ENCODE measurements at places on chromosomes 1 and 21.

DNA sequence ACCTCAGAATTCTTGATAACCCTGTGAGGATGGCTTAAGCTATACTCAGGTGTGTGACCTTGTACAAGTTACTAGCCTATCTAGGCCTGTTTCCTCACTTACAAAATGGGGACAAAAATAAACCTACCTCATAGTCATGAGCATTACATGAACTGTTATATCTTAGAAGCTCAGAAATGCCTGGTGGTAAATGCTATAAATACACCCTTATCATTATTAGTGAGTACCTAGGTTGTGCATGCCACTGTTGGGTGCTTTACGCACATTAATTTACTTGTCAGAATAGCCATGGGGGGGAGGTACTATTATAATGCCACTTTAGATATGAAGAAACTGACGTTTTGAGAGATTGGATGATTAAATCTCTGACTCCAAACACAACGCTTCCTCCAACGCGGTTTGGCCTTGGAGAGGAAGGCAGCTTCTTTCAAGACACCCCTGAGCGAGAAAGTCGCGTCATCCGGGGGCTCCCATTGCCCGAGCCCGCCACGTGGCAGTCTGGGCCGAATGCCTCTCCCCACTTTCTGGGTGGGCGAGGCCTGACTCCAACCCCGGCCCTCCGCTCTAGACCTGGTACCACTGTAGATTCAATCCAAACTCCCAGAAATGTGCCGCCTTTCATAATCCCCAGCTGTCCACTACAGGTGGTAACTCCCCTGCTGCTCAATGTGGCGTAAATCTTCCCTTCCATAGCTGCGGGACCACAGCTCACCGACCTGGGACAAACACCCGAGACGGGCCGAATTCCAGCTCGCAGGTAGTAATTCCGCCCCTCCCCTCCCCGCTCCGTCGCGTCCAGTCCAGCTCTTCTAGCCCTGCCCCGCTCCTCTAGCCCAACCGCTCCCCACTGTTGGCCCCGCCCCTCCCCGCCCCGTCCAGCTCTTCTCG, 771 bp upstream of the RAD54L start:
- no peak for DNase-seq

DNA sequence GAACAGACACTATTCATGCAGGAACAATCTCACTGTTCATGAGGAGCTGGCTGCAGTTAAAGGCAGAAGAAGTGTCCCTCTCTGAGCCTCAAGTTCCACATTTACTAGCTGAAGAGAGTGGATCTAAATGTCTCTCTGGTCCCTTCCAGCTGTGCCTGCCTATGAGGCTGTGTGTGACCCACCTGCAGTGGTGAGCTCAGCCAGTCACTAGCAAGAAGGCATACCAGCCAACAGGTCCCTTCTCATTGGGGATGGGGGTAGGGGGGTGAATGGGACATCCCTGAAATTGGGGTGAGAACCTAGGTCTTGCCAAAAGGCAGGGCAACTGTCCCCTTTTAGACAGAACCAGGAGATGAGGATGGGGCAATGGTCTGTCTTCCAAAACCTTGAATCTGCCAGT, 13.6 kb downstream of the RD3 start:
- no peak for DNase-seq

DNA sequence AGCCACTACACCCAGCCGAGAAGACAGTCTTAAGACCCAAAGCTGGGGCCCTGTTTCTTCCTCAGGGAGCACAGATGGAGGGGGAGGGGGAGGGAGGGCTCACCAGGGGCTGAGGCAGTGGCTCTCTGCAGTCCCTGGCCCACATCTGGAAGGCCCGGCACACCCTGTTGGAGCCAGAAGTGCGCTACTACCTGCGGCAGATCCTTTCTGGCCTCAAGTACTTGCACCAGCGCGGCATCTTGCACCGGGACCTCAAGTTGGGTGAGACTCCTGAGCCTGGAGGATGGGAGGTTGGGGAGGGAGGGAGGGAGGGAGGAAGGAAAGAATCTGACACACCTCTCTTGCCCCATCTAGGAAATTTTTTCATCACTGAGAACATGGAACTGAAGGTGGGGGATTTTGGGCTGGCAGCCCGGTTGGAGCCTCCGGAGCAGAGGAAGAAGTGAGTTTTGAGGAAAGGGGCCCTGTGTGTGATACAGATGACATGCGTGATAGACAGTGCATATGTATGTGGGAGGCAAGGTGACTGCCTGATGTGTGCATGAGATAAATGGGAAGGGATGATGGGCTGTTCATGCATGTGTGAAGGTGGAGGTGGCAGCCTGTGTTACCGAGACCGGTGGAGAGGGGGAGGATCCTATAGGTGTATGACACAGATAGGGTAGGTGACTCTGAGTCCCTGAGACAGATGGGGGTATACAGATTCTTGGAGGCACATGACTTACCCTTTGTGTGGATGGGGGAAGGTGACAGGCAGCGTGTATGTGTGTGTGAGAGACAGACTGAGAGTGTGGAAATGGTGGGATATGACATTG, 1.5 kb downstream of the PLK3 start:
- DNase-seq, result no peak

DNA sequence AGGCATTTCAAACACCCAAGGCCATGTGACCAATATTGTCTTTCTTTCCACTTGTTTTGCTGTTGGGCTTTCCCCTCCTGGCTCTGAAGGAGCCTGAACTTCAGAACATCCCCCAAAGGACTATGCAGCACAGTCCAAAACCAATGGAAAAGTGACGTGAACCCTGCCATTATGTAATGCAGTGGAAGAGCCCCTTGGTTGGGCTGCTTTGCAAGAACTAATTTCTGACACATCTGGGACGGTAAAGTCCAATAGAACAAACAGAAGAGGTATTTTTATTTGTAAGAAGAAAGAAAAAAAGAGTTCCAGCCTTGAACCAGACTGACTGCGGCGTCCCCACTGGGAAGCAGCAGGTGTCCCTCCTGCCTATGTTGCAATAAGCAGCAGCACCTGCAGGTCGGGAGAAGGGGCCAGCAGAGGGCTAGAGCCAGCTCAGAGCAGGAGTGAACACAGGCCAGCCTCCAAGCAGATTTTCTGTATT, 116.7 kb downstream of the CDC7 start:
- no peak for DNase-seq

DNA sequence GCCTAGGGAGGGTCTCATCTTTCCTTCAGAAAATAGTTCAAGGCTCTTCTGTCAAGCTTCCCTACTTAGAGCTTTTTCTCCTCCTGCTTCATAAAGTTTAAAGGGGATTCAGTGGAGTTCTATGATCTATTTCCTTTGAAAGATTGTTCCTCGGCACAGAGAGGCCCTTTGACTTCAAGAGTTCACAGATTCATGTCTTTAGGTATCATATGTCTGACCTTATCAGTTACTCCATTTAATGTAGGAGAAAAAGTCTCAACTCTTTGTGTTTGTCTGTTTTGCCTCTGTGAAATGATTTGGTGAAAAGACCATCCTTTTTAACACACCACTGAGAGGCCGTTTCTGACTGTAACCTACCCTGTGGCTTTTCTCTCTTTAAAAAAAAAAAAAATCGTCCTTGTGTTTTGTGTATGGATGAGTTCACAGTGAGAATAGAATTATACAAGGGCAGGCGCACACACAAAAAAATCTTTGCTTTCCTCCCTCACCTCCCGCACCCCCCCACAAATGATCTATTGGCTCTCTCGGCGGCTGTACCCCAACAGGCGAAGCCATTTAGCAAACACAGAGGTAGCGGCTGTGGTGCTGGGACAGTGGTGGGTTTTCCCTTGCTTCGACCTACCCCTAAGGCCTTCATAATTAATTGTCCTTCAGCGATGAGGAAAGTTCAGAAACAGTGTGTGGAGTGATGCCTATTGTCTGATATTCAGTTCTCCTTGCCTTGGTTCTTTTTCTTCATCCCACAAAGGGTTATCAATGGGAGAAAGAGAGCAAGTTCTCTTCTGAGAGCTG, 29.6 kb downstream of the PROX1 start:
- no peak for DNase-seq

DNA sequence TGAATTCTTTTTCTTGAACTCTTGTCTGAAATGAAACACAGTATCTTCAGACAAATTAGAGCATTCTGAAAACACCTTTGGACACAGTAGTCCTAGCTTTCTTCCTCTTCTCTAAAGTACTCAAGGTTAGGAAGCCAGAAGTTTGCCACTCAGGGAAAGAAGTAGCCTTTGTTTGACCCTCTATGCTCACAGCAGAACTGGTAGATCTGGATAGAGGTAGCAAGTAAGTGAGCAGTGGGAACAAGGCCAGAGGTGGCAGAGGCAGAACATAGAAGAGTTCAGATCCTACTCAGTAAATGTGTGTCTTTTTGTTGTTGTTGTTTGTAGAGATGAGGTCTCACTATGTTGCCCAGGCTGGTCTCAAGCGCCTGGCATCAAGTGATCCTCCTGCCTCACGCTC, 7.4 kb upstream of the PIGR start:
- DNase-seq, result no peak

DNA sequence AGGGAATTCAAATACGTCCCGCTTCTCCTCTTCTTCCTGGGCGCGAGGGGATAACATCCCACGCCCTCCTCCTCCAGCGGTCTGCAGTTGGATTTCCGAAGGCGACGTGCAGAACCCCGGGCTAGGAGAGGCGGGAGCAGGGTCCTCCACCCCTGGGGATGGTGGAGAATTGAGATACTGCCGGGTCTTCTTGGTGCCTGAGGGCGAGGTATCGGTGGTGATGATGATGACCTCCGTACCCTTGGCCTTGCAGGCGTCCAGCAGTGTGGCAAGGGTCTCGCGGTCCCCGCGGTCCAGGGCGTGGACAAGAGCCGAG, 3.2 kb upstream of the LIX1L start:
- no peak for DNase-seq

DNA sequence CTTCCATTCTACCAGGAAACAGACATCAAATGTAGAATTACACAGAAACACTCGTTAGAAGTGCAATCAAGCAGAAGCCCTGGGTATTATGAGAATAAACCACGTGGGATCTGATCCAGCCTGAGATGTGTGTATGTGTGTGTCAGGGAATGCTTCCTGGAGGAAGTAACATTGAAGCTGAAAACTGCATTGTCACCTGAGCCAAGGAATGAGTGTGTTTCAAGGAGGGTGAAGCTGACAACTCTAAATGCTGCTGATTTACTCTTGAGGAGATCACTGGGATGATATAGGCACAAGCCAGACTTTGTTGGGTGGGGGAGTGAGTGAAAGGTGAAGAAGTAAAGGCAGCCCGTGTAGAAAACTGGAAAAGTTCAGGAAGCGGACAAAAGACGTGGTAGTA, 27.6 kb downstream of the FAAH start:
- DNase-seq, result no peak

DNA sequence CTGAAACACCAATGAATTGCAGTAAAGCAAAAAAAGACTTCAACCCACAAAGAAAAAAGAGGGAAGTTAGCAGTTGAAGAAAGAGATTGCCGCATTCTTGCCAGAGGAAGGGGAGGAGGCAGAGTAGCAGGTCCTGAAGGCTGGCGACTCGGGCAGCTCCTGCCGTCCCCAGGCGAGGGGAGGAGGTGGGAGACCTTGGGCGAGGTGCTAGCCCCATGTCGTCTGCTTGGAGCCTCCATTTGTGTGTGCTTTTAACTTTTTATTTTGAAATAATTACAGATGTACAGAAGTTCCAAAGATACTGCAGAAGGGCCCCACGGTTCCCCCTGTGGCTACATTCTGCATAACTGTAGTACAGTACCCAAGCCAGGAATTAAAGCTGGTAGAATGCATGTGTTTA, 6.7 kb downstream of the TRPM2 start:
- DNase-seq, result no peak

- DNase-seq, result no peak
Observed at GRCh38 chr1:182080040-182080439, 18.5 kb upstream of the ZNF648 start.

GRCh38 chr21:27146268-27146667, 179.4 kb upstream of the ADAMTS5 start:
- DNase-seq, result no peak

DNA sequence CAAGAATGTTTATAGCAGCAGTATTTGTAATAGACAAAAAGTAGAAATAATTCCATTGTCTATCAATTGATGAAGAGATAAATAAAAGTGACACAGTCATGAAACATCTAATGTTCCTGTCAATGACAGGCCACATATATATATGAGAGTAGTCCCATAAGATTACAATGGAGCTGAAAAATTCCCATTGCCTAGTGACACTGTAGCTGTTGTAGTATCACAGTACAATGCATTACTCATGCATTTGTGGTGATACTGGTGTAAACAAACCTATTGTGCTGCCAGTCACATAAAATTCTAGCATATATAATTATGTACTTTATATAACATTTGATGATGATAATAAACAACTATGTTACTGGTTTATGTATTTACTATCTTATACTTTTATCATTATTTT, 141.9 kb upstream of the LYPLAL1 start:
- no peak for DNase-seq

GRCh38 chr1:6417961-6418667, 1.6 kb downstream of the HES2 start:
- no peak for DNase-seq

DNA sequence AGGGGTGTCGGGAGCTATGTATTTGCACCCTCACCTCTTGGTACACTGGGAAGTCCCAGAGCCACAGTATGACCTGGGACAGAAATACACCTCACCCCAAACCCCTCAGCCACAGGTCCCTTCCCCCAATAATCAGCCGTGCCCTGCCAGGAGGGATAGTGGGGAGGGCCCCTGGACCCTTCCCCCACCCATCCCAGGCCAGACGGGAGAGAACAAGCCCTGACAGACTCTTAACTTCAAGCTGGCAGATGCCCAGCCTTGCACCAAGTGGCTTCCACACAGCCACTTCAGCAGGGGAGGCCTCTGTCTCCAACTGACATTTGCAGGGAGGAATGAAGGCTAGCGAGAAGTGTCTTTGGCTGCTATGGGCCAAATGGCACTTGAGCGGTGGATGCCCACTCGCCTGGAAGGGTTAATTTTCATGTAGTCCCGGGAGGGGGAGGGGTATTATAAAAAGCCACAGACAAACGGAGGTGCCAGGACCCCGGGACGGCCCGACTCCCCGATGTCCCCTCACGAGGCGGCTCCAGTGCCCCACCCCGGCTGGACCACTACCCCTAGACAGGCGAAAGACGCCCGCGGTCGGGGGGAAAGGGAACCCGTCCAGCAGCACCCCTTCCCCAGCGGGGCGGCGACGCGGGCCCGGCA, 495 bp downstream of the SYNC start:
- DNase-seq, result no peak

DNA sequence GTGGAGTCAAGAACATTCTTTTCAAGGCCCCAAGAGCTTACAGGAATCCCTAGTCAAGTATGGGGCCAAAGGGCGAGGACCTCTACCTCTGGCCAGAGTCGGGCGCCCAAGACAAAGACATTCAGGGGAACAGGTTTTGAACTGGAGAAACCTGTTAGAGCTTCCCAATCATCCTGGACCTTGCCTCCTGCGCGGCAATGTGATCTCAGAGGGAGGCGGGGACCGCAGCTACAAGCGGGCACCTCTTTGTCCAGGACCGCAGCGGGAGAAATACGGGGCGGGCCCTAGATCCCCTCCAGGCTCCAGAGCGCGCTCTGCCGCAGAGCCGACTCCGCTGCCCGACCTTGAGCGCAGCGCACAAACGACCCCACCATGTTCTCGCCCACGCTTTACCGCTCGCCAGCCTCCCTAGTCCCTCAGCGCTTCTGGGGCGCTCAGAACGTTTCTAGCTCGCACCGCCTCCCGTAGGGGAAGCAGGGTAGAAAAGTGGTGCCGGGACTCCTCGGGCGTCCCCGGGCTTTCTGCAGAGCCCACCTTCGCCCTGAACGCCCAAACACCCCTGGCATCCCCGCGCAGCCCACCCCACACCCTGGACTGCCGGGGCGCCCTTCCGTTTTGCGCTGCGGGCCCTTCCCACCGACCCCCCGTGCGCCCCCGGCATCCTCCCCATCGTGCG, 28.1 kb downstream of the RABIF start:
- no peak for DNase-seq
